Urothelium cell line (cell line): ENCODE measurements at places on chromosomes 12 and 14.

DNA sequence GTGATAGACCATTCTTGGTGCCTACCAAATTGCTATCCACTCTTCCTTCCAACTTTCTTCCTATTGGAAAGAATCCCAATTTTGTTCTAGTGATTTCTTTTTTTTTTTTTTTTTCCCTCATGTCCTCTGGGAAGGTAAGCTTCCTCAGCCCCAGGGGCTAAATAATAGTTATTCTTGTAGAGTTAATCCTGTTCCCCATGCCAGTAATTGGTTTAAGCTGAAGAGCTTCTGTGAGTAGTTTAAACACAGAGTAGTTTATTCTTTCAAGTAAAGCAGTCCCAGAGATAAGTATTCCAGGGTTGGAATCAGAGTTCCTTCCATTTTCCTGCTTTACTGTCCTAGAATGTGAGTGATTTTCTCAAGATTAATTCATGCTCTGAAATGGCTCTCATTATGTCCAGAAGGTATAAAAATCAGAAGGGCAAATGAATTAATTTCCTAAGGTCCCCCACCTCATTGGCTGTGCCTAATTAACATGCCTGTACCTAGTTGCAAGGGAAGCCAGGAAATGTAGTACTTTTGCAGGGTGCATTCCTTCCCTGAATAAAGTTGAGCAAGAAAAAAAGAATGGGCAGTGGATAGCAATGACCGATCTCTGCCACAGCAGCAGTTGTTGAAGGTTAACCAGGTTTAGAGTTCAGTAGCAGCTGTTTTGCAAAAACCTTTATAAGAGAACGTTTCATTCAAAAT is 97.8 kb downstream of the PLEKHA5 start:
- DNase-seq, result no peak

DNA sequence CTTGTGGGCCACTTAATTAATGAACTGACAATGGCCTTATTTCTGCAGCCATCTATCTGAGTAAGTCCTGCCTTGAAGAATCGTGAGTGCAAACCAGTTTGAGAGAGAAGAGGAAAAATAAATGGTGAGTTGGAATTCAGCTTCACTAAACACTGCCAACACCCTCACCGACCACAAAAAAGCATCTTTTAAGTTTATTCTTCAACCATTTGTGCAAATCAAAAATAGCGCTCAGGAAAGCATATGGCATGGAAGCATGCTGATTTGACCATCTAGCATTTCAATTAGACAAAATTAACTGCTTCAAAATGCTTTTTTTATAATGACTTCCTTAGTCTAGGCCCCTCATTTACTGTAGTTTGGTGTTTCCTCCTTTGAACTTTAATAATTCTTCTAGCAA is 294.0 kb downstream of the PPFIA2 start:
- DNase-seq, result no peak

DNA sequence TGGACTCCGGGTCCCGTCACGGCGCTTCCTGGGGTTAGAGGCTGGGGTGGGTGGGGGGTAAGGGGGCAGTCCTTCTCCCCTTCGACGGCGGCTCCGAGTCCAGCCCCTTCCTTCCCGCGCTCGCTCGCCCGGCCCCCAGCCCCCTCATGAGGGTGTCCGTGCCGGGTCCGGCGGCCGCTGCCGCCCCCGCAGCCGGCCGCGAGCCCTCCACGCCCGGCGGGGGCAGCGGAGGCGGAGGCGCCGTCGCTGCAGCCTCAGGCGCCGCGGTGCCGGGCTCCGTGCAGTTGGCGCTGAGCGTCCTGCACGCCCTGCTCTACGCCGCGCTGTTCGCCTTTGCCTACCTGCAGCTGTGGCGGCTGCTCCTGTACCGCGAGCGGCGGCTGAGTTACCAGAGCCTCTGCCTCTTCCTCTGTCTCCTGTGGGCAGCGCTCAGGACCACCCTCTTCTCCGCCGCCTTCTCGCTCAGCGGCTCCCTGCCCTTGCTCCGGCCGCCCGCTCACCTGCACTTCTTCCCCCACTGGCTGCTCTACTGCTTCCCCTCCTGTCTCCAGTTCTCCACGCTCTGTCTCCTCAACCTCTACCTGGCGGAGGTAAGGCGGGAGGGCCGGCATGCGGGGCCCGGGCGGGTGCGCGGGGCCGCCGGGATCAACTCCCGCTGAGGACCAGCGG is 500 bp downstream of the GPR137C start:
- no peak for DNase-seq

GRCh38 chr12:46384451-46385309 is 12.1 kb upstream of the SLC38A2 start:
- no peak for DNase-seq

GRCh38 chr14:94593749-94594431 is 12.7 kb downstream of the SERPINA5 start:
- DNase-seq, result no peak

DNA sequence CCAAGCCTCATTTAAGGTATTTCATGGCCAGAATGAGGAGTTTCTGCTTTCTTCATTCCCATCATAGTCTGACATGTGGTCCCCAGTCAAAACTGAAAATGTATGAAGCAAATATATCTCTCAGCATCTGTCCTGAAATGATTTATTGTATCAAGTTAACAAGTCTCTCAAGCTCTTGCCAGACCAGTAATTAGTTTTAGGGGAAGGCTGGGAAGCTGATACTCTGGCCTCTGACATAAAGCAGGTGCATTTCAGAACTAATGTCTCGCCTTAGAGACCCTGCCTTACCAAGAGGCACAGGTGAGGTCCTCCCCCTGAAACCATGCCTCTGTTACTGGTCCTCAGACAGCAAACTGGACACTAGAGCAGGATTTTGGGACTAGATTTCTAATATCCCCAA is 266.5 kb downstream of the SLC15A4 start:
- DNase-seq, result no peak

DNA sequence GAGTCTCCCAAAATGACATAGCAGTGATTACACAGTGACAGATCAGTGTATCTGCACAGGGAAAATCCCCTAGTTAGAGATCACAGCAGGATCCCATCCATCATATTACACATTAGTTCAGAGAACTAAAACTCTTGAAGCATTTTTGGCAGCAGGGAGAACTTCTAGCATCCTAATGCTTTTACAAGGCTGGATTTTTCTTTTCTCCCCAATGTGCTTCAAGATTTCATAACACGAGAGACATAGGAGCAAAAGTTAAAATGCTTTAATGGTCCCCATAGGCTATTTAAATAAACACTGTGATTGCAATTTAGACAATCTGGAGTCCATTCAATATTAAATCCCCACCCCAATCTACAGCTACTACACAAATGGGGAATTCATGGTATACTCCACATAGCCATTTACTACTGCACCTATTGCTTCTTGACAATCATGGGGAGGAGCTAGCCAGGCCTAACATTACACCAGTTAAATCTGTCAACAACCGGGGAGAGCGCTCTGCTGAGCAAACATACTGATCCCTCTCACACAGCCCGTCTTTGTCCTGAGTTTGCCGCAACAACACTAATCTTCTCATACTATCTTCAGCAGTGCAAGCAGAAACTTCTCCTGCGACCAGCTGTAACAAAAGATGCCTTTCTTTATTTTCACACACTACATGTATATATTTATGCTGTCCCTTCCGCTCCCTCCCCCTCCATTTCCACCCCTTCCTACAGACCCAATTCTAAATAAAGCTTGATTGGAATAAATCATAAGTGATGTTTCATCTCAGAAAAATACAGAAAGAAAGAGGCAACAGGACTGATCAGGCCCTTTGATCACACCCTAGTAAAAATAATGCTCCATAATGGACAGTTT is 120.3 kb upstream of the SOX5 start:
- no peak for DNase-seq

- DNase-seq, result no peak
These were observed 12.0 kb downstream of the C12orf75 start for GRCh38 chr12:105342464-105342863.

GRCh38 chr12:49017891-49018260 is 700 bp downstream of the PRKAG1 start:
- peak; percentile 40 for DNase-seq

DNA sequence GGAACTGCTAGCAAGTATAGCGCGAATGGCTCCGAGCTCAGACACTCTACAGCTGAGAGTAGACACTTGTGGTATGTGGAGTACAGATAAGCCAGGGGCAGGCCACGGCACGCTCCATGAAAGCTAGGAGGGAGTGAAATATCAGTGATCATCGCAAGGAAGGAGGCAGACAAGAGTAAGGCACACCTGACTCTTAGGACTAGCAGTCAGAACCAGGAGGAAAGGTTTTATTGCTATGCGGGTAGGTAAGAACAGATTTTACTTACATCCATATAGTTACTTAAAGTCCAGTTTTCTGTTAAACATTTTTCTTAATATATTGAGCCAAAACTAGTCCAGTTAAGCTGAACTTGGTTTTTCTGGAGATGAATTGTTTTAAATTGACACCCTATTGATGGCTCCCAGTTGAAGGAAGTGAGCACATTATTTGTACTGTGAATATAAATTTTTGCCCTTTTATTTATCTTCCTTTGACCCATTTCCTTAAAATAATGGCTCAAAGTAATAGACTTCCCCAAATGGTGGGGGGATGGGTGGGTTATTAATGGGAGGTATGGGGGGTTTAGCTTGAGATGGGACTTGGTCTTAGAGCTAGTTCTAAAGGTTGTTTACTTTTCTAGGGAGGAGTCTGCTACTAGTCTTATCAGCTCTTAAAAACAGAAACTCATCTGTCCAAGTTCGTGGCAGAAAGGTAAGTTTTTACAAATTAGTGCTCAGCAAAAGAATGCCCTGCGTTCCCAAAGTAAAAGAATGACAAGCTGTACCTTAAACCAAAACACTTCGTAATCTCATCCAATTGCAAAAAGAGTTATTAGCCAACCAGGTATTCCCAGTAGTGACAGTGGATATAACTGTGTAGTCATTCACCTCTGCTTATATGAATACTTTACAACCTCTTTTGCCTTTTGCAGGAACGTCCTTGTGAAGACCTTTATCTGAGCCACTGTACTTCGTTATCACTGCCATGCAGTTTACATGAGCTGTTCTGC is 5.8 kb downstream of the HNRNPA1 start:
- DNase-seq, result no peak
